ENCODE measurements at places on chromosomes 1 and 21.

GRCh38 chr1:17061486-17061885, 7.7 kb upstream of the SDHB start:
- DNase-seq: no peak

GRCh38 chr1:9850442-9851162, 26.8 kb upstream of the CLSTN1 start:
- DNase-seq: no peak

DNA sequence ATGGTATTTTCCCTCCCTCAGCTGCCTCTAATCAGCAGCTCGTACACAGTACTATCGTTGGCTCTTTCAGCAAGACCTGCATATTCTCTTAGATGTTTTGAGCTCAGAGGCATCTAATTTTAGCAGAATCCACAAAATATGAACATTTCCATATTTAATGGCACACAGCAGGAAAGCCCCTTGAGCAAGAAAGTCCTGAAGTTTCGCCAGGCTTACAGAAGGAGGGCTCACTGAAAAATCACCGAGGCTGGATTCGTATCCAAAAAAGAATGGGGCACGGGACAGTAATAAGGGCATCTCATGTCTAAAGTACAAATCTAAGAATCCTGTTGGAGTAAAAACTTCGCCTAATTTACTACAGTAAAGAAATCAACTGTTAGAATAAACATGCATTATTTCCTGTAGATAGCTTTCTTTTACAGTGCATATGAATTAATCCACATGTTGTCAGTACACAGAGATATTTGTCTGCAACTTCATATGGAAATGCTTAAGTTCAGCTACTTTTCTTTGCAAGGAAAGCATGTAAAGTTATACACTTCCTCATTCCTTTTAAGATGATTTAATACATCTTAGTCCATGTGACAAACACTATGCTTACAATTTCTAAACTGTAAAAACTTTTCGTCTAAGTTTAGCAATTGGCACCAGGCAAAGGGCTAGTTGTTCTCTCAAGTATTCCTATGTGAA, 1205.3 kb upstream of the ADGRL4 start:
- DNase-seq: no peak

GRCh38 chr1:208895181-208895580, 651.0 kb upstream of the PLXNA2 start:
- DNase-seq: no peak

GRCh38 chr1:118151312-118151937, 33.6 kb downstream of the SPAG17 start:
- DNase-seq: no peak

- no peak for DNase-seq
These were observed 143.3 kb downstream of the GREM2 start for GRCh38 chr1:240468656-240469055.

GRCh38 chr1:162590101-162590500, 28.6 kb downstream of the UAP1 start:
- no peak for DNase-seq

GRCh38 chr21:42361286-42361685, 5.0 kb downstream of the TFF1 start:
- no peak for DNase-seq

GRCh38 chr1:162040657-162041056, 17.0 kb upstream of the OLFML2B start:
- DNase-seq: no peak

DNA sequence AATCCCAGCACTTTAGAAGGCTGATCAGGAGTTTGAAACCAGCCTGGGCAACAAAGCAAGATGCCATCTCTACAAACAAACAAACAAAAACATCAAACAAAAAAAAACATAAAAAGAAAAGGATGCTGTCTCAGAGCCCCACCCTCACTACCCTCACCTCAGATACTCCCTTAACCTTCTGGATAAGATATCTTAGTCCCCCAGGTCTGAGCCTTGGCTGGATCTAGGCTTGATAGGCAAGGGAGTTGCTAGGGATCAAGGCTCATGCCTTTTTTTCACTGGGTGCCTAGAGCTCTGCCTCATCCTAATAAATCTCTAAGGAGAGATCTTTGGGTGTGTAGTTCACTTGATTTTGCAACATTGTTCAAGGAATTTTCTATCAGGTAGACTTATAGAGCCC, 7.4 kb downstream of the HDAC1 start:
- DNase-seq: no peak

DNA sequence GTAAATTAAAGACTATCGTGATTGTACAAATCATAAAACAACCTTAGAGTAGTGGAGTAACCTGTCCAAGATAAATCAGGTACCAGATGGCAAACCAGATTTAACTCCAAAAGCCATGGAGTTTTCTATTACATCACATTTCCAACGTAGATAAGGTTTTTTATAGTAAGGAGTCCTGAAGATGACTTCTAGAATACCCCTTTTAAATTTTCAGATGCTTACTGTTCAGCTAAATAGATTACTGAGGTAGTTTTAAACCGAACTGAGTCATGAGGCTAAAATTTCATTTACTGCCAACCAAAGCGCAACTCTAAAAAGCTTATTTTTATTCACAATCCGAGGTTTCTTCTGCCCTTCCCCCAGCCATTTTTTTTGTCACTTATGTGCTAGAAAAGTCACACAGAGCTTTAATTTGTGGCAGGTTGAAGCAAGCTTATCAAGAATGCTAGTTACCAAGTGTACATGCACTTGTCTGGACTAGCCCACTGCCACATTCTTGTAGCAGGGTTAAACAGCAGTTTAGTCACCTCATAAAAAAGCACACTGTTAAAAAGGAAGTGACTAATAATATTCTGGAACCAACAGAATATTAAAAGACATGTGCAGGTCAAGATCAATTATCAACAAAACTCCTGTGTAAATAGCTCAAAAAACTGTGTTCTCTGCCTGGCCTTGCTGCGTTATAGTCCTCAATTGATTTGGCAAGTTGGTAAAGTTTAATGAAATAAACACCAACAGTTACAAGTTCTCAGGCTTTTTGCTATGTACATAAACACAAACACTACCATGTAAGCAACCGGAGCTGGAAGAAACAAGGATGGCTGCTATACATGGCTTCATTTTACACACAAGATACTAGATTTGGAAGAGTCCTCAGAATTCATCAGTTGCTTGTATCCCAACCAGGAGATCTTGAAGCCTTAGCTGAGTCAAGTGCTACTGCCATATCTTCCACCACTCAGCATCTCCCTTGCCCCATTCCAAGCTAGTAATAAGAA, 180.3 kb upstream of the DMRTA2 start:
- no peak for DNase-seq

DNA sequence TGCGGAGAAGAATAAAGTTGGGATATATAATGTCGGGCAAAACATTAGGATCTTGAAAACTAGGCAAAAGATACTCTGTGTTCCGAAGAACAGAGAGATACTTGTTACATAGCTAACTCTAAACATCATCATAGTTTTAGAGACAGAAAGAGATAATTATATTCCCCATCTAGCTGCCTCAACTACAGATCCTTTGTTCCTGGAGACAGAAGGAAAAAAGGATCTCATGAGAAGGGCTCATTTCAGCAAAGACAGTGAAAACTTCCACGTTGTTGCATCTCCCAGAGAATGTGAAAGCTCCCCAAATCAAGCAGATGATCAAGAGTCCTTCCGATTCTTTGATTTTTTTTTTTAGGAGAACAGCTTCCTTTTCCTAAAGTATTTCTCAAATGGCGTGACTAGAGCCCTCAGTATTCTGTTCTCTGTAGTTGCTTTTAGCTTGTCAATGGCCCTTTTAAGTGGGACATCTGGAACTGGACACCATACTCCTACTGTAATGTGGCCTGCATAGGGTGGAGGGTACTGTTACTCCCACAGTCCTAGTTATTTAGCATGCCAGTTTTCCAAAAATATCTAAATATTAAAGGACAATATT, 1048.2 kb downstream of the TTLL7 start:
- DNase-seq: no peak

DNA sequence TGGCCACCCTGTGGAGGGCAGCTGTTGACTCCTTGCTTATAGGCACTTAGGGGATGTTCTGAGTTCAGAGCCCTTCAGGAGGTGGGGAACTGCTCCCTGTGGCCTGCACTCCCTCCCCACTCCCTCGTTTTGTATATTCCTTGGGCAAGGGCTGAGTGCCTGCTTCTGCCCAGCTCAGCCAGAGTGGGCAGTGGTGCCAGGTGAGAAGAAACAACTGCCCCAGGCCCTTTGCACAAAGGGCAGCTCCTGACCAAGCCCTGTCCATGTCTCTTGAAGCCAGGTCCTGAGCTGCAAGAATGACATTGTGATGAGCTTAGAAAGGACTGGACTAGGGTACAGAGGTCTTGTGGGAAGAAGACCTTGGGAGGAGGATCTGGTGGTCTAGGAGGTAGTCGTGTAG, 2.2 kb downstream of the AGTRAP start:
- DNase-seq: no peak

GRCh38 chr1:47533793-47534328, 96.0 kb downstream of the FOXD2 start:
- no peak for DNase-seq

DNA sequence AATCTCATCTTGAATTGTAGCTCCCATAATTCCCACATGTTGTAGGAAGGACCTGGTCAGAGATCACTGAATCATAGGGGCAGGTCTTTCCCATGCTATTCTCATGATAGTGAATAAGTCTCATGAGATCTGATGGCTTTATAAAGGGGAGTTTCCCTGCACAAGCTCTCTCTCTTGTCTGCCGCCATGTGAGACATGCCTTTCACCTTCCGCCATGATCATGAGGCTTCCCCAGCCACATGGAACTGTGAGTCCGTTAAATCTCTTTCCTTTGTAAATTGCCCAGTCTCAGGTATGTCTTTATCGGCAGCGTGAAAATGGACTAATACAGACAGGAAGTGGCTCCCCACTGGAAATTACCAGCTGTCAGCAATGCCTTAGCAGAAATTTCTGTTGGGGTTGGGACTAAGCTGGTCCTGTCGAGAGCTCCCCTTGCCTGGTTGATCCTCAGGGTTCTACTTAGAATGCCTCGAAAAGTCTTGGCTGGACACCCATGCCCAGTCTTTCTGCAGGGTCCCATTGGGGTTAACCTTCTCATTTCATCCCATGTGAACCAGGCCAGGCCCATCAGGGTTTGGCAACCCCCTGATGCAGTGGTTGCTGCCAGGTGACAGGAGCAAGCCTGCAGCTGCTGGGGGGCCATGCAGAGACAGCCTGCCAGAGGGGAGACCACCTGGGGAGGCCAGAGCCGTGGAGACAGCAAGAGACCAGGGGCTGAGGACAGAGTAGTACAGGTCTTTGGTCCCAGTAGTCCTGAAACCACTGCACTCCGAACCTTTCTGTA, 2.8 kb upstream of the ABCG1 start:
- DNase-seq: no peak

- no peak for DNase-seq
These were observed 12.0 kb upstream of the LPGAT1 start for GRCh38 chr1:211842518-211842917.

- DNase-seq: no peak
These were observed 28.3 kb downstream of the NUP133 start for GRCh38 chr1:229479660-229480399.

DNA sequence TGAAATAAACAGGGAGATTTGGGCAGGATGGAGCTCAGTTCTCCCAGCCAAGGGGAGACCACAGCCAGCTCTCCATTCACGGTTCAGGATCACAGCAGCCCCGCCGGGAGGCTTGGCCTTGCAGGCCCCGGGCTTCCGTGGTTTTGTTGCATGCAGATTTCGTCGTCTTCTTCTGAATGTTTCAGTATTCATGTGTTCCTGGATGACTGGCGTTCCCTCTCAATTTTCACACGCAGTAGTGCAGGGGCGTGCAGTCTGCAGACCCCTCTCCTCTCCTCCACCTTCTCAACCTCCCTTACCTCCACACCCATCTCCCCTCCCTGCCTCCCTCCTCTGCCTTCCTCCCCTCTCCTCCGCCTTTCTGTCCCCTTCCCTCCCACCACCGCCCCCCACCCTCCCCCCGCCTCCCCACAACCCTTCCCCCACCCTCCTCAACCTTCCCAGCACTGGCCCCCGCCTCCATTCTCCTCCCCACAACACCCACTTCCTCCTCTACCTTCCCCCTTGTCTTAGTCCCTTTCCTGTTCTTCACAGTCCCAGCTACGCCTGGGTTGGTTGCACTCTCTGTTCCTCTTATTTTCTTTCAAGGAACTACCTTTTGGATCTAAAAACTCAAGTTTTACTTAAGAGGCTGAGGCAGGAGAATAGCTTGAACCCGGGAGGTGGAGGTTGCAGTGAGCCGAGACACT, 8.4 kb upstream of the SLC19A1 start:
- no peak for DNase-seq

Measured in stimulated activated CD8-positive, alpha-beta memory T cell treated with anti-CD3 and anti-CD28 coated beads, Interleukin-12 subunit alpha, Interleukin-12 subunit beta, amount 100 ng/mL, for 1 hour (primary cell).